ENCODE measurements at places on chromosomes 3 and 15.

- no peak for DNase-seq
These were observed 61.0 kb upstream of the ST3GAL6 start for GRCh38 chr3:98702166-98702565.

- peak; percentile 77 for DNase-seq
These were observed 27.6 kb downstream of the TBC1D2B start for GRCh38 chr15:78049691-78050440.

DNA sequence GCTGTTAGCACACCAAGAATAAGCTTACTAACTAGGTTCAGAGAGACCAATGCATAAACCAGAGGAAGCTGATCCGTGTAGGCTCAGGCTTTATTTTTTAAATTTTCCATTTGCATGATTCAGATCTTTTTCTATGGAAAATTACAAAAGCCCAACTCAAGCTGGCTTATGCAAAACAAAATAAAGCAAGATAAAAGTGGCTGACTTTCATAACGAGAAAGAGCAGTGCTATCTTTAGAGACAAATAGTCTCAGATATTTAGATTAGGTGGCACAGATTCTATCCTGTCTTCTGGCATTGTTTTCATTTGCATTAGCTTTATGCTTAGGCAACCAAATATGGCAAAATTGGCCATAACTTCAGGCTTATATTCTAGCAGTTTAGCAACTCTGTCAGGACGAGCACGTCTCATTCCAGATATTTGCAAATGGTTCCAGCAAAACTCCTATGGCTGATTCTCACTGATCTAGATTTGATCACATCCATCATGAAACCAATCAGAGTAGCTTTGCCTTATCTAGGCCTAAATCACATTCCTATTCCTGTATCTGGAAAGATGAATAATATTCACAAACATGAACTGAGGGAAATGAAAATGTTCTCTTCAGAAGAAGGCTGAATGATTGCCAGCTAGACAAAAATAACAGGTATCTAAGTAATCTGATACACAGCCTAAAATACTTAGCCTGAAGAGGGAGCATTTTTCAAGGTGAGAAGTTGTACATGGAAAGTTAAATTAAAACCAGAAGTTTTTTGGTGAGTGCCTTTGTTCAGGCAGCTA is 216.4 kb upstream of the DPPA4 start:
- no peak for DNase-seq

- no peak for DNase-seq
These were observed 83.9 kb downstream of the MEGF11 start for GRCh38 chr15:66169625-66170024.

DNA sequence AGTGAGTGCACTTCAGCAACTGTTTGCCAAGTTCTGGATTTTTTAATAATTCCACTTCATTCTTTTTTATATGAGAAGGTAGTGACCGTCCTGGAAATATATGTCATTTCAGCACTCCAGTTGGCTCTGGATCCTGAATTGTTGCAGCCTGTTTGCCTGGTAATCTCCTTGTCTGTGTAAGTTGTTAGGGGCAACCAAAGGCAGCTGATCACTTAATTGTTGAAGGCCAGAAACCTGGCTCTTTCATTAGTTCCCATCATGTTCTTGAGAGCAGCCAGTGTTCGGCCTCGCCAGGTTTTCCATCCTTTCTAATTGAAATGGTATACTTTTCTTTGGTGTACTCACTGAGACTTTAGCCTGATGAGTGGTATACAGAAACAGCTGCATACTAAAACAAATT is 168.6 kb downstream of the SOX2 start:
- DNase-seq: no peak

- no peak for DNase-seq
These were observed 93.1 kb downstream of the DNASE1L3 start for GRCh38 chr3:58117561-58118181.

- DNase-seq: no peak
These were observed 60.4 kb upstream of the PRSS50 start for GRCh38 chr3:46778101-46778500.

DNA sequence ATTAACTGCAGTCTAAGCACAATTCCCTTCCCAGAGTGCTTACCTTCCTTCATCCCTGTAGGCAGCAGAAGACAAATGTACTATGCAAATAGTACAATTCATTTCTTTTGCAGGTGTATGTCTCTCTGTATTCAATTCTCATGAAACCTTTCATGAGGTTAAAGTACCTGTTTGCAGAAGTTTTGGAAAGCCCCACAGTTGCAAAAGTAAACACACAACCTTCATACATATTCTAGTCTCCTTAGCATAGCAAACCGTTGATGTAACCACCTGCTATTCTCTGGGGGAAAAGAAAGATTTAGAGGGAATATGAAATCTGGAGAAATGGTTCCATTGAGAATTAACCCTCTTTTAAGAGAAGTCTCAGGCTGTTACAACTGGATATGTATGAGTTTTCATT is 200.3 kb upstream of the SUCLG2 start:
- no peak for DNase-seq

GRCh38 chr3:88031642-88032077 is 27.1 kb downstream of the CGGBP1 start:
- no peak for DNase-seq

DNA sequence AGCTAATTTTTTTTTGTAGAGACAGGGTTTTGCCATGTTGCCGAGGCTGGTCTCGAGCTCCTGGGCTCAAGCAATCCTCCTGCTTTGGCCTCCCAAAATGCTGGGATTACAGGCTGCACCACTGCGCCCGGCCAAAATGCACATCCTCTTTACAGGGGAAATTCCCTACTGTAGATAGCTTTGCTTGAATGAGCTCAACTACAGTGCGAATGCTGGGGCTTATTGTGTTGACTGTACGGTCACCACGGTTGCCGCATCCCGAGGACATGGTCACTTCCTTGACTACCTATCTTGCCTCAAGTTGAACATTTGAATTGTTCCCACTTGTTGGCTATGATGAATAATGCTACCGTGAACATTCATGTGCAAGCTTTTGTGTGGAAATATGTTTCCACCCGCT is 5.3 kb upstream of the MTFMT start:
- DNase-seq: no peak

GRCh38 chr3:53729618-53730017 is 116.6 kb downstream of the CHDH start:
- no peak for DNase-seq

Data from stimulated activated CD4-positive, alpha-beta T cell treated with anti-CD3 and anti-CD28 coated beads, Interleukin-4, amount 100 ng/mL, for 24 hours (primary cell).